SJSA1 (cell line): ENCODE measurements at places on chromosomes 11 and 22. TPM values are rescaled to one million over a fixed set of nuclear protein-coding genes. Genes with fewer than 3 reads are reported as not detected.

ZP1 gene
- not detected in 2 replicates for total RNA-seq

PLAAT5 gene
- 0.24 TPM in 1 of 2 replicates, not detected in the other for total RNA-seq

NAA40 gene
- 21.4 and 39.9 TPM in 2 replicates for total RNA-seq

PI4KA gene
- 24.9 and 29.6 TPM in 2 replicates for total RNA-seq

RTN4R gene
- total RNA-seq, result 0.05 TPM in 1 of 2 replicates, not detected in the other

CYB561A3 gene
- 51.4 and 60.1 TPM in 2 replicates for total RNA-seq

ALX4 gene
- 30.3 and 41.6 TPM in 2 replicates for total RNA-seq

CCDC116 gene
- total RNA-seq, result 0.13 TPM in 1 of 2 replicates, not detected in the other

DDIAS gene
- 4.8 and 10.3 TPM in 2 replicates for total RNA-seq

TMEM25 gene
- 2.4 and 13.4 TPM in 2 replicates for total RNA-seq

ARAP1 gene
- 26.4 and 31.0 TPM in 2 replicates for total RNA-seq

MOB2 gene
- 3.9 and 9.1 TPM in 2 replicates for total RNA-seq

TRIM51 gene
- total RNA-seq, result not detected in 2 replicates

C22orf31 gene
- not detected in 2 replicates for total RNA-seq

NNMT gene
- total RNA-seq, result 125 and 173 TPM in 2 replicates

GNAZ gene
- total RNA-seq, result 68.9 and 82.5 TPM in 2 replicates
